ENCODE measurements at places on chromosomes 3 and 15.

GRCh38 chr3:144912968-144913367 lies 941.3 kb downstream of the DIPK2A start:
- no peak for DNase-seq

GRCh38 chr3:111963424-111963823 lies 15.4 kb upstream of the ABHD10 start:
- peak; percentile 86 for DNase-seq

- DNase-seq = peak; percentile 40
Observed at GRCh38 chr15:67472957-67473356, 48.0 kb upstream of the C15orf61 start.

DNA sequence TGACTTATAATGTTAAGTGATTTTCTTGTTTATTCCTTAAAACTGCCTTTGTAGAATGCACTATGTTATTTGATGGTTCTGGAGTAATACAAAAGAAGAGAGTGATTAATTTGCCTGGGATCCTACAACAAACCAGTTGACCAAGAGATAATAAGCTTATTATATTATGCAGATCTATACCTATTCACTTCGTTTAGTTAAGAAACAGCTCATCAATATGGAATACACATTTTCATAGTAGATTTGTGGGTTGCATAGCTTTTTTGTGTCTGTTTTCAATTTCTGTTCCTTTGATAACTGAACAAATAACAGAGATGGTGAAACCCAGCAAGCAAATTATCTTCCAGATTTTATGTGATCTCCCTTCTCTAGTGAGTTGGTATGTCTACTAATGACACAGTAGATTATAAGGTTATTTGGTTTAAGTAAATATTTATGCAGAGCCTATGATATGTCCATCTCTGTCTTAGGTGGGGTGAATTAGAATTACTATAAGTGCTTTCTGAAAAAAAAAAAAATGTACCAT lies 443.3 kb upstream of the TPRG1 start:
- no peak for DNase-seq

DNA sequence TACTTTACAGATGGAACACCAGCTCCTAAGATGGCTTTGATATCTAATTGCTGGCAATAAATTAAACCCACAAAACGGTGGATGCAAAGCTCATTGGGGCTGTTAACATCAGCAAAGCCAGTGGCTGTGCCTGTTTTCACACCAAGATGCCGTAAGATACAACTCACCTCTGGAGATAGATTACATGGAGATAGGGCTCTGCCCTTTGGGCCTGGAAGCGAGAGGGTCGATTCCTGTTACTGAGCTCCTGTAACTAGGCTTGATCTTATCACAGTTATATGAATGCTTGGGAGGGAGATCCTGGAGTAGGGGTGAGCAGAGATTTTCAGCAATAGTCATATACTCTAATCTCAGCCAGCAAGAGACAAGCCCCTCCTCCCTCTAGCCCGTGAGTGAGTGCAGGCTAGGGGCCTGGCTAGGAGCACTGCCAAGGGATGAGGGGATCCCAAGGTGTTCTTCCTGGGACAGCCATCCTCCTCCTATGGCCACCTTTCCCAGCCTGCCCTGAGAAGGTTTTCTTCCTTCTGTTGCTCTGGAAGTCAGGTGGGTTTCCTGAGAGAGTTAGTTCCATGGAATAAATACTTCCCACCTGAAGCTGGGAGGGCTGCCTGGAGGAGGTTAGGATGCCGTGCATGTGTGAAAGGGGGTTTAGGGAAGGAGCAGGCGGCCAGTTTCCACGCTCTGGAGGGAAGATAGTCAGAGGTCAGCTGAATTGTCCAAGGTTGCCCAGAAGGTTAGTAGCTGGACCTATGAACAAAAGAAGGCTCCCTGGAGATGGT lies 18.1 kb upstream of the DOCK3 start:
- DNase-seq = no peak

GRCh38 chr3:176075491-176075890 lies 1121.8 kb downstream of the TBL1XR1 start:
- DNase-seq = no peak

DNA sequence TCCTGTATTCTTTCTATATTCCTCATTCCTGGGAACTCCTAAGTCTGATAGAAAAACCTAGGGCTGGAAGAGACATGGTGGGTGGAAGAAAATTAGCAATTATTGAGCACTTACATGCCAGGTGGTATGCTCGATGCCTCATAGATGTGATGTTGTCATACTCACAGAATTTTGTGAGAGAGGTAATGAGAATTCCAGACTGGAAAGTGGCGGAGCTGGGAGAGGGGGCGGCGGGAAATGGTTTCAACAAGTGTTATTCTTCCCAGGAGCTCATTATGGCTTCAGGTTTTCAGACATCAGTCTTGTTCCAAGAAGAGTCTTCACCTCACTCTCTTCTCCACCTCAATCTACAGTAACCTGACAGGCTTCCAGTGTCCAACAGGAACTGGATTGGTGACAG lies 16.2 kb downstream of the TIMP4 start:
- no peak for DNase-seq
